ENCODE measurements at places on chromosomes 11 and 22. TPM values are rescaled to one million over a fixed set of nuclear protein-coding genes. Genes with fewer than 3 reads are reported as not detected.

The LDLRAD3 gene
- 43.0 TPM for total RNA-seq

The CABP7 gene
- total RNA-seq = 12.5 TPM

The PUS3 gene
- total RNA-seq = 10.6 TPM

The WNT11 gene
- total RNA-seq = 11.0 TPM

The TRIM48 gene
- not detected for total RNA-seq

The CREB3L1 gene
- total RNA-seq = 2.4 TPM

The PNPLA3 gene
- total RNA-seq = 7.7 TPM

The CHRM4 gene
- total RNA-seq = 2.6 TPM

The OSBP gene
- 31.1 TPM for total RNA-seq

The SULT4A1 gene
- 29.7 TPM for total RNA-seq

The LRRC56 gene
- 1.5 TPM for total RNA-seq

The GAS2 gene
- 8.3 TPM for total RNA-seq

The MRGPRF gene
- 2.0 TPM for total RNA-seq

The MYOD1 gene
- total RNA-seq = not detected

The CHRM1 gene
- not detected for total RNA-seq

The UPB1 gene
- total RNA-seq = 0.45 TPM

The ALKBH3 gene
- 30.8 TPM for total RNA-seq

The CRKL gene
- 64.1 TPM for total RNA-seq

The MYEOV gene
- not detected for total RNA-seq

The RIMBP3B gene
- total RNA-seq = 0.27 TPM

The DEUP1 gene
- total RNA-seq = 0.82 TPM

The FAM180B gene
- not detected for total RNA-seq

The CSRP3 gene
- total RNA-seq = 0.27 TPM

The FAM111B gene
- 15.0 TPM for total RNA-seq

The FADD gene
- 11.2 TPM for total RNA-seq

All from cerebellum (tissue), 4 donors.